RKO (cell line): ENCODE measurements at places on chromosomes 11 and 22.

GRCh38 chr22:24339452-24339747 is 68.8 kb downstream of the SPECC1L start:
- DNase-seq: no peak

DNA sequence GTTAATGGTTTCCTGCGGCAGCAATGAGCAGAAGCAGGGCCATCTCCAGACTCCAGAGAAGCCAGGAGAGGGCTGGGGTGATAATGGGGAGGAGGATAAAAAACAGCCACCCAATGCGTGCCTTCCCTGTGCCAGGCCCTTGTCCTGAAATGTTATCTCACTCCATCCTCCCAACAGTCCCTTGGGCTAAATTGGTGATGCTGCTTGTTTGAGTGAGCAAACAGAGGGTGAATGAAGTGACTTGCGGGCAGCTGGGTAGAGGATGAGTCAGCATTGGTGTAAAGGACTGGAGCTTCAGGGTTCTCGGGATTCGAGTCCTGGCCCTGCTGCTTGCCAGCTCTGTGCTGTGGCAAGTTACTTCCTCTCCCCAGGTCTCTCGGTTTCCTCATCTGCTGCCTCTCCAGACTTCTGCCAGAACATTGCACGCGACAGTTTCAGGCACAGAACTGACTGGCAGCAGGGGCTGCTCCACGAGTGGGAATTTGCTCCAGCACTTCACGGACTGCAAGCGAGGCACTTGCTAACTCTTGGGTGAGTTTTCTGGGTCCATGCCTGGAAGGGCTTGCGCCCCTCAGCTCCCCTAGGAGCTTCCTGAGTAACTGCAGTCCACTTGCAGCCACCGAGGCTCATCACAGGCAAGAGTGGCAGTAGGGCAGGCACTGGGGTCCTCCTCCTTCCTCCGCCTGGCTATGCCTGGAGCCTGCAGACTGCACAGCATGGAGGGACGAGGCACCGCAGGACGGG is at the start of gene P2RY6:
TSS of gene P2RY6 (plus strand) at position 403 of the 744 bp plus-strand sequence. CDS start 24,181 bp downstream, outside the sequence.
- peak; percentile 62 for DNase-seq

- no peak for DNase-seq
These were observed 99.8 kb downstream of the FBXO7 start for GRCh38 chr22:32574411-32574810.

- DNase-seq: no peak
These were observed 749.9 kb downstream of the METTL15 start for GRCh38 chr11:28858076-28858475.

GRCh38 chr22:30290342-30291057 is 1.2 kb upstream of the CASTOR1 start:
- no peak for DNase-seq

GRCh38 chr11:32902089-32902665 is 9.6 kb downstream of the QSER1 start:
- no peak for DNase-seq

DNA sequence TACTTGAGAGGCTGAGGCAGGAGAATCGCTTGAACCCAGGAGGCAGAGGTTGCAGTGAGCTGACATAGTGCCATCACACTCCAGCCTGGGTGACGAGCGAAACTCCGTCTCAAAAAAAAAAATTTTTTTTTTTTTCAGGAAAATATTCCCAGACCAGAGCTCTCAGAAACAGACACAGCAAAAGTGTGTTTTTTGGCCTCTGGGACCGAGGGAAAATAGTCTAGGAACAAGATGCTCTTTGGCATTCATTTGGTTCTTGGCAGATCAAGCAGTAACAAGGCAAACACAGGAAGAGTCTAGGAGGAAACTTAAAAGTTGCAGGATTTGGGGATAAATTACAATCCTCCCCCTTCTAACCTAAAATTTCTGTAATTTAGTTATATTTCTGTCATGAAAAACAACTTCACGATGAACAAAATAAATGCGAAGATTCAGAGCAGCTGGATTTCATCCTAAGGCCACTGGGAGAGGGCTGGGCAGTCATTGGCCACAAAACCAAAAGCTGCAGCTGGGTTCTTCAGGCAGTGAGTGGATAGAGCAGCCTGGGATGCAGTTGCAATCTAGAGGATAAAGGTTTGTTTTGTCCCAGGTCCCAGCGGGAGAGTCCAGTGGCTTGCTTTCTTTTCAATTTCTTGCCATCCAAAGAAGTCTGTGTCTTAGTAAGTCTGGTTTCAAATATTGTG is 19.7 kb downstream of the ATG16L2 start:
- no peak for DNase-seq

- DNase-seq: no peak
These were observed 9.3 kb upstream of the CDC42BPG start for GRCh38 chr11:64853709-64854108.

- no peak for DNase-seq
These were observed 38.1 kb downstream of the LARGE2 start for GRCh38 chr11:45960387-45961095.

DNA sequence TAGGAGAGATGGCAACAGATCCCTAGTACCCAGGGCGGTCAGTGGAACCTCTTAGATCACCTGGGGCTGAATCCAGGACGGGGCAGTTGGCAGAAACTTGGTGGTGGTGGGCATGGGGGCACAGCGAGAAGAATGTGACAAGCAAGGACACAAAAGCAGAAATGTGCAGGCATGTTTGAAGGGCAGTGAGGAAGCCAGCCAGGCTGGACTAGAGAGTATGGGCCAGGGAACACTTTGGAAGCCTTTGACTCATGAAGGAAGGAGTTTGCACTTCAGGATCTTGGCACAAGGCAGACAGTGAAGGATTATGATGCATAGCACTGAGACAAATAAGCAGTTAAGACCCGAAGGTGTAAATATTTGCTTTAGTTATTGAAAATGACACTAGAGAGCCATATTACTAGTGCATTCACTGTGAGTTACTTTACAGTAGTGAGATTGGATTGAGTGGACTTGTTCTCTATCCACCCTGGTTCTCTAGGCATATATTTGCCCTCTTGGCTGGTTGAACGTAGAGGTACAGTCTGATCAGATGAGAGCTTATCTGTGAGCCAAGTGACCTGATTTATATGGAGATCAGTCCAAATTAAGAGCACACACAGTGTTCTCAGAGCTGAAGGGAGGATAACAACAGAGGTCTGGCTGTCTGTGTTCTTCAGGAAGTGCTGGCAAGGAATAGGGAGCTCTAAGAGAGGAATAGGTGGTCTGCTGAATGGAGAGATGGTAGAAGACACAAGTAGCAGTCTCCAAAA is 210.4 kb downstream of the SNX19 start:
- DNase-seq: no peak

DNA sequence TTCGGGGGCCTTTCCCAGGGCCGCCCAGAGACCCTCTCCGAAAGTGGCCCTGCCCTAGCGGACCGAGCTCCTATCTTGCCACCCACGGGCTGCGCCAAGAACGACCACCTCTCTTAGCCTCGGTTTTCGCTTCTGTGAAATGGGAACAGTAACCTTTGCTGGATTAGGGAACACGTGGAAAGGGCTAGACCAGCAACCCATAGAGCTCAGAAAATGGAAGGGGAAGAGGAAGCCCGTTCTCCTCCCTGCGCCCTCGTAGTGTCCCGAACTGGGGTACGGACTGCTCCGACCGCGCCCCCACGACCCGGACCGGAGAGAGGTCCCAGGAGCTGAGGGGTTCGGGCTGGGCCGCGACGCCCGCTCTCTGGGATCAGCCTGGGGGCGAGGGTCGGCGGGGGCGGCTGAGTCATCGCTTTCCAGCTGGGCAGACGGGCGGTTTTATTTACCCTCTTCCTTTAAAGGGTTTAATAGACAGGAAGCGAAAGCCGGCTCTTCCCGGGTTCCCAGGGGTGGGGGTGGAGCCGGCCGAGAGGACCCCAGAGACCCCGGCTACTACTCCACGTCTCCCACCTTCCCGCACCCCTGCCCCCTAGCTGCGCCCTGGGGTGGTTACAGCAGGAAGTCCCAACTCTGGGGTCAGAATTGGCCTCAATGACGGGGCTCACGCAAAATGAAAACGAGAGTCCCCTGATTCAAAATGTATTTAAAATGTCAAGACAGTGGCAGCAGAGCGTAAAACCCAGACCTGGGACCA is 907 bp upstream of the PHLDA2 start:
- peak; percentile 84 for DNase-seq

- no peak for DNase-seq
These were observed 51.0 kb downstream of the NF2 start for GRCh38 chr22:29654420-29654819.

DNA sequence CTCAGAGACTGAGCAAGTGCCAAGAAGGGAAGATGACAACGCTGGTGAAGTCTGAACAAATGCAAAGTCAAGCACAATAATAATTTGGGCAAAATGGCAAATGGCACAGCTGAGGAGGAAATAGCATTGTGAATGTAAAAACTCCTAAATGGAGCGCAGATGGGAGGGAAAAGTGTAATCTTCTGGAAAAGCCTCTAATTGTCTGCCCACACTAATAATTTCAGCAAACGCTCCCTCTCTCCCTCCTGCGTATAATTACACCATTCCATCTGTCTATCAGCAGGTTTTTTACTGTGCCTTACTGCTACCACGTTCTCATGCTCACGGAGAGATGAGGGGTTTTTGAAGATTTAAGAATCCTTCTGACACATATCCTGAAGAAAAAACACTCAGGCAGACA is 302.6 kb downstream of the KIRREL3 start:
- no peak for DNase-seq

DNA sequence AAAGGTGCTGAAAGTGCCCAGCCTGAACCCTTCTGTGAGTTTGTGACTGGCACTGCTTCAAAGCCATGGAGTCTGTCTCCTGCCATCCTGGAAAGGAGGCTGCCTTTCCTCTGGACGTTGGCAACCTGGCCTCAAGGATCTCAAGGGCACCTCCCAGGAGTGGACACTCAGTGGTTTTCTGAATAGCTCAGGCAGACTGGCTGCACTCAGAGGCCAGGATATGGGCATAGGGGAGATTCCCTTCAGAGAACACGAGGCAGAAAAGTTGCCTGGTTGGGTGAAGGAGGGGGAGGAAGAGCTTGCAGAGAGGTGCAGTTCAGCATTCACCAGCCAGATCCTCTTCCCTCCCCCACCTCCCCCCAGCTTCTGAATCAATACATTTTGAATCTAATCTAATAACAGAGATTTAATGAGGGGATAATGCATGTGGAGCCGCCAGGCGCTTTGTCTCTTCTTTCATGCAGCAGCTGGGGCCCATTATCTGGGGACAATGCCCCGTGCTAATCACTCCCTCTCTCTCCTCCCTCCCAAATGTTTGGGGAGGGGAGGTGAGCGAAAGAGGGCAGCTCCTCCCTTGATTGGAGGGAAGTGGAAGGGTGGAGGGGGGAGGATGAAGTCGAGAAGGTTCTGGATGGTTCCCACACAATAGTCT is 17.7 kb downstream of the HTR3A start:
- no peak for DNase-seq

- no peak for DNase-seq
These were observed 68.3 kb downstream of the ARHGEF12 start for GRCh38 chr11:120404495-120404894.

GRCh38 chr11:37422511-37422910 is 824.5 kb upstream of the RAG2 start:
- no peak for DNase-seq

DNA sequence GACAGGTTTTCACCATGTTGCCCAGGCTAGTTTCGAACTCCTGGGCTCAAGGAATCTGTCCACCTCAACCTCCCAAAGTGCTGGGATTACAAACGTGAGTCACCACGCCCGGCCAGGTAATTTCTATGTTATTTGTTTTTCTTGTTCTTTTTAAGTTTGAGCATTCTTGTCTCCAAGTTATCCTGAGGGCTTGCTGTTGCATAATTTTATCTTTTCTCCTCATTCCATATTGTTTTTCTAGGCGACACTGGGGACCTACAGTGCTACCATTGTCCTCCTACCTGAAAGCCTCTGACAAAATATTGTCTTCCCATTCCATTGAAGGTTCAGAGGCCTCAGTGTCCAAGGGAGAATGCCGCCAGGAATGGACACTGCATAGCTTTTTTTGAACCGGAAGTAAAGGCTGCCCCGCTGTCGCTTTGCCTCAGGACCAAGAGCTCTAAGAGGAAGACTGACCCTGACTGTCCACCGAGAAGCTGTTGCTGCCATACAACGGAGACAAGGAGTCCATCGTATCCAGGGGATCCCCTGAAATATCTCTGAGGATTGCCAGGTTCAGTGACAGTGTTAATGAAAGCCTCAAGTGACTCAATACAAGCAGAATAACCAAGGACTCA is 9.7 kb downstream of the AP5B1 start:
- no peak for DNase-seq

DNA sequence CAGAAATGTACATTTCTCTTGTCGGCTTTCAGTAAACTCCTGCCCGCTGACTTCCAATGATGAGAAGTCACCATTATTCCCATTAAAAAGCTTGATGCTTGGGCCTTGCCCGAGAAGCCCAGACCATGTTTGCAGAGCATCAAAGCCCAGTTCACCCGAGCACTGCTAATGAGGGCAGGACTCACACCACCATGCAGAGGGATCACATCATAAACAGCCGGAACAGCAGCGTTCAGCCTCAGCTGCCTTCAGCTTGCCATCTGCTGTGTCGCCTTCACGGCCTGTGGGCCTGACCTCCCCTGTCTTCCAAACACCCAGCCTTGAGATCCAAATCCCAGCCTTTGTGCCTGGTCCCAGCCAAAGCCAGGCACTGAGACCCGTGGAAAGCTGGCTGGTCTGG is 105.4 kb upstream of the CSNK2A3 start:
- DNase-seq: no peak

DNA sequence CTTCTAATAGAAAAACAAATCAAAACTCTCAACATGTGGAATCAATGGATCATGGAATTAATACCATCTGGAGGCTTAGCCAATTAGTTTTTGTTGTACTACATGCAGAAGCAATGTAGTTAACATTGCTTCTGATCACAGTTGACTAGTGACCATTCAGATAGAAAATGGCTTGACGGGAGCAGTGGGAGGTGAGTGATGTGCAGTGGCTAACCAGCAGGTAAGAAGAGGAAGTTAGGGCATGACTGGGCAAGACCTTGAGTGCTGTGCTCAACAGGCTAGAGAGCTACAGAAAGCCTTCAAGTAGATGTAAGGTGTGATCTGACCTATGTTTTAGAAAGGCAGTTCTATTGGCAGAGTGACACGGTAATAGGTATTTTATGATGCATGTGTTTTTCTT is 60.7 kb upstream of the ALKBH3 start:
- no peak for DNase-seq

DNA sequence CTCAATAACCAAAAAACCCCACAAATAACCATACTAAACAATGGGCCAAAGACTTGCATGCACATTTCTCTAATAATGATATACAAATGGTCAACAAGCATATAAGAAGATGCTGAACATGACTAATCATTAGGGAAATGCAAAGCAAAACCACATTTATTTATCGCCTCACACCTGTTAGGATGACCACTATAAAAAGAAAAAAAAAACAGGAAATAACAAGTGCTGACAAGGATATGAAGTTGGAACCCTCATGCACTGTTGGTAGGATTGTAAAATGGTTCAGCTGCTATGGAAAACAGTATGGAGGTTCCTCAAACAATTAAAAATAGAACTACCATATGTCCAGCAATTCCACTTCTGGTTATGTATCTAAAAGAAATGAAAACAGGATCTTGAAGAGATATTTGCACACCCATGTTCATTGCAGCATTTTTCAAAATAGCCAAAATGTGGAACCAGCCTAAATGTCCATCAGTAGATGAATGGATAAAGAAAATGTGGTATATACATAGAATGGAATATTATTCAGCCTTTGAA is 66.2 kb downstream of the AMBRA1 start:
- DNase-seq: no peak

GRCh38 chr22:25827415-25827814 is 85.4 kb downstream of the MYO18B start:
- no peak for DNase-seq

GRCh38 chr11:125886997-125887372 is 483 bp upstream of the HYLS1 start:
- DNase-seq: no peak
